Activated CD4-positive, CD25-positive, alpha-beta regulatory T cell treated with anti-CD3 and anti-CD28 coated beads, Interleukin-2, amount 50 U/mL, for 72 hours (primary cell): ENCODE measurements at places on chromosomes 6 and 20.
A peak's percentile ranks its signal among the peaks of the same experiment; 100 is the strongest.

DNA sequence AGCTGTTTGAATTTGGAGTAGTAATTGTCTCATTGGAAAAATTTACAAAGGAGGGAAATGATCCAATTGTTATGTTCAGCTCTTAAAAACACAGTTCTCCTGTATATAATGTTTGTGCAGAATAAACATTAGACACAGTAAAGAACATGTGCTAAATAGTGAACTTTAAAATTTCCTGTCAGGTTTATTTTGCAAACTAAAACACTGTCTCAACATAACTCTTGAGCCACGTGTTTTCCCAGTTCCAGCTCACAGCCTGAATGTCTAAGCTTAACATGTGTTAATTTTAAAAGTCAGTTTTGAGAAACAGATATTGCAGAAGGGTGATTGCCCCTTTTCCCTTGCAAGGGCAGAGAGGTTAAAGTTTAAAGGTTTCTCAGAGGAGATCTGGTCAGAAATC, 20.6 kb downstream of the EPHA7 start:
- DNase-seq, result no peak

DNA sequence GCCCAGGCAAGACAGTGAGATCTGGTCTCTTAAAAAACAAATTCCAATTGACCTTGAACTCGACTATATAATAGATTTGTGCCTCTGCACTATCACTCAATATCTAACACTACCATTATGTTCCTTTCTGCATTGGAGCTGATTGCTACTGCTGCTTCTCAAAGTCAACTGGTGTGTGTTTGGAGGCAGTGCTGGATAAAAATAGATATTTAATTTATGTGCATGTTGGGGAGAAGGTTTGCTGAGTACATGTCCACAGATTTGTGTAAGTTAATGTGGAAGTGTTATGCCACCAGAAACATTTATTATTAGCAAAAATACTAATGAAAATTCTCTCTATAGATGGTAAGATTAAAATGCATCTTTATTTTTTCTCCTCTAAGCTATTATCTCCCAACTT, 39.5 kb downstream of the ATP9A start:
- DNase-seq, result no peak

DNA sequence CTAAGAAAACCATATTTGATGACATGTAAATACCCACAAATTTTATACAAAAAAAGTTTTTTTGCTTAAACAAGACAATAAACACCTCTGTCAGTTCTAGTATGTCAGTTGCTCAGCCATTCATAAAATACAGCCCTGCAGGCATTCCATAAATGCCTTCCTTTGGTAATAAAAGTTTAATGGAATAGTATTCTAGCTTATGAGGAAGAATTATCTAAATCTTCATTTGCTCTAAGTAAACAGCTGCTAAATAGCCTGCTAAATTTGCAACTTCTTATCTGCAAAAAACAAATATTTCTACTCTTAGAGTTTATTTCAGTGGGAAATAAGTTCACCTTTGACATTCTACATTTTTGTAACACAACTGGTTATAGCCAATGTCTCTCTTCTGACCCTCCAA, 108.8 kb downstream of the SMLR1 start:
- DNase-seq, result no peak

- DNase-seq, result no peak
Measured at GRCh38 chr20:3082306-3082951, 2.1 kb downstream of the AVP start.

- no peak for DNase-seq
Measured at GRCh38 chr6:49463612-49463967, 420 bp downstream of the CENPQ start.

GRCh38 chr20:51220293-51220706, 197.4 kb upstream of the KCNG1 start:
- DNase-seq, result peak; percentile 72

DNA sequence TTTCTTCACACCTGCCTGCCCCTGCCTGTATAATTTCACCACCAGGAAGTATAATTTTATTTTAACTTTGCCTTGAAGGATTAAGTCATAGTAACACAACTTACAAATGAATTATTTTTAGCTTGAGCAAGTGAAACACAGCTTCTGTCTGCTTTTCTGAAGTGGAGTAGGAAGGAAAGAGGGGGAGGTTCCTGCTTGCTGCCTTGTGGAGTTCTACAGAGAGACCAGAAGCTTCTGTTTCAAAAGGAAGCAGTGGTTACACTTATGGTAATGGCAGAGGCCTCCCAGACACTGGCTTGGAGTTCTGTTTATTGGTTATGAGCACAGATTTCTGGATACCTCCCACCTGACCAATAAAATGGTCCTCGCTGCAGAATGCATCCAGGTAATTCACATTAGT, 159.6 kb downstream of the TMEM200A start:
- DNase-seq, result no peak
